GM23248 (cell line): ENCODE measurements at places on chromosomes 3 and 15. TPM values are rescaled to one million over a fixed set of nuclear protein-coding genes. Genes with fewer than 3 reads are reported as not detected.

DNA sequence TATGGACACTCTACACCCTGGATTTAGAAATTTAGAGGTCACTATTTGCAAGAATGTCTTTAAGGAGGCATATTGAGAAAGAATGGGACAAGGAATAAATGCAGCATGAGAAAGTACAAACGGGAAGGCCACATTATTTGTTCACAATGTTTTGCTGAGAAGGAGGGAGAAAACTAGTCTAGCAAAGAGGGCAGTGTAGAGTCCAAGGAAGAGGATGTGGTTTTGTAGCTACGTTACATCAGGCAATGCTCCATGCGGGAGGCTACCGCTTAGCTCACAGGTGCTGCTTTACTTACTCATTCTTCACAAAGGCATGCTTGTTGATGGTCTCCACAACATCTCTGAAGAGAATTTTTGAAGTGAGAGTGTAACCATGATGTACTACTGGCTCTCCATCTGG lies 191.1 kb downstream of the PLCH1 start:
- no peak for DNase-seq

Gene CCNB2
- total RNA-seq, result 23.2 and 23.3 TPM in 2 replicates

Gene XIRP1
- total RNA-seq, result not detected in 2 replicates

DNA sequence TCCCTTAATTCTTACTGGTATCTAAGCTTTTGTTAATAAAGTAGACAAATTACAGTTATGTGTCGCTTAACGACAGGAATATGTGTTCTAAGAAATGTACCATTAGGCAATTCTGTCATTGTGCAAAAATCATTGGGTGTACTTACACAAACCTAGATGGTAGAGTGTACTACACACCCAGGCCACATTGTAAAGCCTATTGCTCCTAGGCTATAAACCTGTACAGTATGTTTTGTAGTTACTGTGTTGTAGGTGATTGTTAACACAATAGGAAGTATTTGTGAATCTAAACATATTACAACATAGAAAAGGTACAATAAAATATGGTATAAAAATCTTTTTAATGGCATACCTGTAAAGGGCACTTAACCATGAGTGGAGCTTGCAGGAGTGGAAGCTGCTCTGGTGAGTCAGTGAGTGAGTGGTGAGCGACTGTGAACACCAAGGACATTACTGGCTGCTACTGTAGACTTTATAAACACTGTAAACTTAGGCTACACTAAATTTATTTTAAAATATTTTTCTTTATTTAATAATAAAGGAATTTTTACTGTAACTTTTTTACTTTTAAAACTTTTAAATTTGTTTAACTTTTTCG lies 47.4 kb downstream of the FSIP1 start:
- peak; percentile 32 for DNase-seq

DNA sequence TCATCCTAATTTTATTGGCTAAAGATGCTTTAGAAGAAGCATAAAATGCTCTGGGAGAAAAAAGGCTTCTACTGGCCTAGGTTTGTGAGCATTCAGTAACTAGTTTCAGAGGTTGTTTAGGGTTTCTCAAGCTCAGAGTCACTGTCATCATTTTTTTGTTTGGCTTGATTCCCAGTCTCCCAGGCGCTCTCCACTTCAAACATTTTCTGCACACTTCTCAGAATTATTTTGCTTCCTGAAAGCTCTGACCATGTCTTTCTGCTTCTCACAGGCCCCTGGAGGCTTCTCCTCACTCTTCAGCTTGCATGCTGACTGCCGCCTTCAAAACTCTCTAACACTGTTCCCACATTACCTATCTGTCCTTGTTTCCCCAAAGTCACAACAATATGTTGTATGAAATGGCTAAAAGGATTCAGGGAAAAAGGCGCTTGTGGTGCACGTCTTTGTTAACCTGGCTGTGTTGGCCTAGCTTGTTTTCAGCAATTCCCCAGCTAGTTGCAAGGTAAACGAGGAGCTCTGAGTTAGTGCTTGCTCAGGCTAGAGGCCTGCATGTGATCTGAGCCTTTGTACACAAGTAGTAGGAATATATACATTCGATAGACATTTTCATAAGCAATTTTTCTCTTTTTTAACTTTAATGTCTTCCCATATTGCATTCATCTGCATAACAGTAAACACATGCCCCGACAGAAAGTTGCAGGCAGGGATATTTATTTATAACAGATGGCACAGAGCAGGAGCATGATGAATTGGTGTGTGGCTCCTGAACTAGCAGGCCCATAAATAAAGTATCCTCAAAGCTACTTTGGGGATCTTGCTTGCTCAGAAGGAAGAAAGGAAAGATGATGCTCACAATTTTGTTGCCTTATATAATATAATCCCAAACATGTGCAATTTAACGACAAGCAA lies 129.2 kb upstream of the DPH6 start:
- peak; percentile 68 for DNase-seq

- no peak for DNase-seq
These were observed 47.2 kb upstream of the CNTN3 start for GRCh38 chr3:74661672-74662071.

DNA sequence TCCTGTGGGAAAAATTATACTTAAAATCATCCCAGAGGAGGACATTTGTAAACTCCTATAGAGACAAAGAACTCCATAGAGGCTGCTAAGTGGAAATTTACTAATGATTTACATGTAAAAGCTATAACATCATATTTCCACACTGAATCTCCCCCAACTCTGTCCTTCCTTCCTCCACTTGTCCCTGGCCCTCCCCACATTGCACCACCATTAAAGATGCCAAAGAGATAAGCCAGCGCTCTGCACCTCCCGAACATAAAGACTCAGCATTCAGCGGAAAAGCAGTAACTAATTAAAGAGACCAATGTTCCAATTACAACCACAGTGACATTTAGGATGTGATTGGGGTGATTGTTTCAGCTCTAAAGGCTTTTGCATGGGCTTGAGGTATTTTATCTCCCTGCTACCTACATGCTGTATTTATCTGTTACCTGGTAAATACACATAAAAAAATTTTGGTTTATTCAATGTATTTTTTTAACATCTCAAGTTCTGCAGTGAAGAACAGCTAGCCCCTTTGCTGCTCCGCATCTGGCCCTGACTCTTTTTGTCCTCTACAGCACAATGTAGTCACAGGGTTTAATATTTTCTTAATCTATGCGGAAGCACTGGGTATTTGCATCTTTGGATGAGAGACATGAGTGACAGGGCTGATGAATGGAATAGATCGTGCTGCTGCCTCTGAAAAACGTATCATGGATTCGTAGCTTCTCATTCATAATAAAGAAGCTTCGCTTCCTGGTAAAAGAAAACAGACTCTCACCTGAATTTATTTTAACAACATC lies 35.3 kb upstream of the B3GNT5 start:
- DNase-seq, result no peak

DNA sequence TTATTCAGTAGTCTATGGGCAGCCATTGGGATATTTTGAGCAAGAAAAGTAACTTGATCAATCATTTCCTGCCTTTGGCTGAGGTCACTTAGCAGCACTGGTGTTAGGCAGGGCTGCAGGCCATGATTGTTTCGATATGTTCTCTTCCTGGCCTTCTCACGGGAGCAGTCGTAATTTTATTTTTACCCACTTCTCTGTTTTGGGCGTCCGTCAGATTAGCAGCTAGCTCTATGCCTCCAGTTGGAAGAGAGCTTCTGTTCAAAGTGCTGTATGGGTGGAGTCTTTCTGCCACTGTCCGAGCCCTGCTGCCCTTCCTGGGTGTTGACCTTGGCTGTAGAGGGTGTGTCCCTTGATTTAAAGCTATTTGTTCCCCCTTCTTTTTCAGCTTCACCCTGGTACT lies 123.4 kb upstream of the ROPN1 start:
- no peak for DNase-seq

DNA sequence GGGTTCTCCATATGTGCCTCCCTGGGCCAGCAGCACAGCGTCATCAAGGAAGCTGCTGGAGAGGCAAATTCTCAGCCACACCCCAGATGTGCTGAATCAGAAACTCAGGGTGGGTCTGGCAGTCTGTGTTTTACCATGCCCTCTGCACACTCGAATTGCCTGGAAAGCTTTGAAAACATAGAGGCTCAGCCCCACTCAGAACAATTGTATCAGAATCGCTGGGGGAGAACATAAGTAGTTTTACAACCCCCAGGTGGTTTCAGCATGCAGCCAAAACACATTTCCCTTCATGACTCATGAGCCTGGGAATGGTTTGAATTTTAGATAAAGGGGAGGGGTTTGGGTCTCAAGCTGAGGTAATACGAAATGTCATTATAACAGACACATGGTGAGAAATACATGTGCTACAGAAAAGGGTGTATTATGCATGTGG lies 9.6 kb downstream of the TGM4 start:
- DNase-seq, result peak; percentile 92

GRCh38 chr3:13634151-13634550 lies 85.2 kb downstream of the FBLN2 start:
- no peak for DNase-seq

GRCh38 chr3:103968131-103968530 lies 1398.6 kb upstream of the ALCAM start:
- DNase-seq, result no peak

- peak; percentile 10 for DNase-seq
These were observed 107.6 kb downstream of the OXNAD1 start for GRCh38 chr3:16372362-16373292.

DNA sequence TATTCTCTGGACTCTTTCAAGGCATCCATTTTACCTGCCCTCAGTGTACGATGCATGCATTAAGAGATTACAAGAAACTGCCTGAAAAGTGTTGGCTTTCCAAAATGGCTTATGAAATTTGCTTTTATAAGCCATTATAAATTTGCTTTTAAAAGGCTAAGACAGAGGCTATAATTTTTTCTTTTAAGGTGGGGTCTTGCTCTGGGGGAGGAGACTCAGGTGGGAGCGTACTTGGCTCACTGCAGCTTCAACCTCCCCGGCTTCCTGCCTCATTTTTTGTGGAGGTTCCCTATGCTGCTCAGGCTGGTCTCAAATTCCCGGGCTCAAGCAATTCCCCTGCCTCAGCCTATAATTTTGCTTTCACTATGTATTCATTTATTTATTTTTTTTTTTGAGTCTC lies 17.6 kb downstream of the TRA2B start:
- no peak for DNase-seq

- no peak for DNase-seq
These were observed 17.8 kb downstream of the MAPKBP1 start for GRCh38 chr15:41792000-41792637.

DNA sequence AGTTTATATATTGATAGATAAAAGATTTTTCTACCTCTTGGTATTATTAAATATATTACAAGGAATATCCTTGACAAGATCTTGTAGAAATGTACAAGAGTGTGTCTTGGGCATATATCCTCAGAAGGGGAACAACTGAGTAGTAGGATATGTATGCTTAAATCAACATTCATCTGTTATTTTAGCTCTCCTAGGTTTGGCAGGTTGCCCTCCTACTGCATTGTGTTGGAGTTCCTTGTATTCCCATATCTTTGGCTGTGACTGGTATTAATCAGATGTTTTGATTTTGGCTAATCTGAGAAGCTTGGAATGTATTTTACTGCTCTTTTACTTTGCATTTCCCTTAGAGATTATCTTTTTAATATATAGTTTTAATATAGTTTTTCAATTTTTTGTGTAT lies 4.6 kb downstream of the MYRIP start:
- peak; percentile 16 for DNase-seq

Gene KCNAB1
- not detected in 2 replicates for total RNA-seq

Gene SEMA3B
- total RNA-seq, result 8.8 and 13.3 TPM in 2 replicates

Gene SH3GL3
- total RNA-seq, result not detected in 2 replicates

Gene CMTM6
- total RNA-seq, result 91.7 and 104 TPM in 2 replicates

Gene ANAPC13
- 93.5 and 108 TPM in 2 replicates for total RNA-seq

Gene NME9
- not detected in 2 replicates for total RNA-seq

Gene SOX14
- not detected in 2 replicates for total RNA-seq

- no peak for DNase-seq
These were observed 22.5 kb downstream of the LRRC28 start for GRCh38 chr15:99273801-99274200.

GRCh38 chr3:160130071-160130470 lies 95.2 kb upstream of the C3orf80 start:
- no peak for DNase-seq

- DNase-seq, result no peak
These were observed 14.0 kb downstream of the RYK start for GRCh38 chr3:134236505-134237170.

DNA sequence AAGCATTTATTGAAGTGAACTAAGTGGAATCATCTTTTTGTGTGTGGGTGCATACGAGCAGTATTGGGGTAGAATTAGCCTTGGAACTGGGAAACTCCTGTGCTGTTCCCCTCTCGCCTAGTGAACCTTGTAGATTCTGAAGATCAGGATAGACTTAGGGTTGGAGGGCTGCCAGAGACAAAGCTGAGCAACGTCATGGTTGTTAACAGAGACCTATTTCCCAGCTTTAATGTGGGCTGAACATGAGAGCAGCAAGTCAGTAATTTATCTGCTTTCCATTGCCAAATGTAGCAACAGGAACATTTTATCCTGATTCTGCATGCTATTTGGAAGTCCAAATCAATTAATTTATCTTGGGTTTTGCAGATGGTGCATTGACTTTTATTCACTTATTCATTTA lies 246.6 kb downstream of the IL20RB start:
- DNase-seq, result no peak

GRCh38 chr15:57502116-57502515 lies 89.6 kb upstream of the MYZAP start:
- no peak for DNase-seq

GRCh38 chr3:159882790-159883779 lies 105.5 kb upstream of the IL12A start:
- peak; percentile 43 for DNase-seq

Gene PLSCR5
- not detected in 2 replicates for total RNA-seq

Gene HAUS2
- total RNA-seq, result 41.9 and 47.8 TPM in 2 replicates

GRCh38 chr3:31422237-31422636 lies 110.5 kb upstream of the STT3B start:
- DNase-seq, result no peak

Gene CPN2
- total RNA-seq, result not detected in 2 replicates

DNA sequence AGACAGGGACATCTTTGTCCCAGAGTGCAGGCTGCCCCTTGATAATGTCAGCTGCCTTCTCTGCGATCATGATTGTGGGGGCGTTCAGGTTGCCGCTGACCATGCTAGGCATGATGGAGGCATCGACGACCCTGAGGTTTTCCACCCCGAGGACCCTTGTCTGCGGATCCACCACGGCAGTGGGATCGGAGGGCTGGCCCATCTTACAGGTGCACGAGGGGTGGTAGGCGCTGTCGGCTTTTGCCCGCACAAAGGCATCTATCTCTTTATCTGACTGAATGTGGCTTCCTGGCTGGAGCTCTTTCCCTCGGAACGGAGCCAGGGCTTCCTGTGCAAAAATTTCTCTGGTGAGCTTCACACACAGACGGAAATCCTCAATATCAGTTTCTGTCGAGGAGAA lies 28.4 kb downstream of the CHDH start:
- DNase-seq, result no peak

Gene MUC20
- total RNA-seq, result not detected in 2 replicates

Gene TLNRD1
- total RNA-seq, result 10.7 and 11.5 TPM in 2 replicates

DNA sequence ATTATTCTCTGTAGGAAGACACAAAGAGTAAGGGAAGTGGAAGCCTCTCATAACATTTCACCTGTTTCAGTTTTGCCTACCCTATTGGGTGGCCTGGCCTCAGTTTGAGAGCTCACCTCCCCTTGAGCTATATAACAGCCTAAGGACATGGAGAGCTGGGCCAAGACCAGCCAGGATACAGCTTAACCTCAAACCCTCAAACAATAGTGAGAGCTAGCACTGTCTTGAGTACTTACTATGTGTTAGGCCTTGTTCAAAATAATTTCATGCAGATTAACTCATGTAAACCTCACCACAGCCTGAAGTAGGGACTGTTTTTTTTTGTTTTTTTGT lies 15.0 kb upstream of the TBL1XR1 start:
- no peak for DNase-seq

- DNase-seq, result no peak
These were observed 242.5 kb upstream of the TMCO5A start for GRCh38 chr15:37691911-37692310.

Gene MYEF2
- 1.7 and 6.8 TPM in 2 replicates for total RNA-seq

Gene NOP10
- 208 and 255 TPM in 2 replicates for total RNA-seq

GRCh38 chr3:112357930-112358780 lies 25.2 kb downstream of the CD200 start:
- no peak for DNase-seq
